ENCODE measurements at places on chromosomes 13 and 19.
A peak's percentile ranks its signal among the peaks of the same experiment; 100 is the strongest.

- peak; percentile 80 for DNase-seq
These were observed 10.7 kb downstream of the PTGIR start for GRCh38 chr19:46614114-46614722.

DNA sequence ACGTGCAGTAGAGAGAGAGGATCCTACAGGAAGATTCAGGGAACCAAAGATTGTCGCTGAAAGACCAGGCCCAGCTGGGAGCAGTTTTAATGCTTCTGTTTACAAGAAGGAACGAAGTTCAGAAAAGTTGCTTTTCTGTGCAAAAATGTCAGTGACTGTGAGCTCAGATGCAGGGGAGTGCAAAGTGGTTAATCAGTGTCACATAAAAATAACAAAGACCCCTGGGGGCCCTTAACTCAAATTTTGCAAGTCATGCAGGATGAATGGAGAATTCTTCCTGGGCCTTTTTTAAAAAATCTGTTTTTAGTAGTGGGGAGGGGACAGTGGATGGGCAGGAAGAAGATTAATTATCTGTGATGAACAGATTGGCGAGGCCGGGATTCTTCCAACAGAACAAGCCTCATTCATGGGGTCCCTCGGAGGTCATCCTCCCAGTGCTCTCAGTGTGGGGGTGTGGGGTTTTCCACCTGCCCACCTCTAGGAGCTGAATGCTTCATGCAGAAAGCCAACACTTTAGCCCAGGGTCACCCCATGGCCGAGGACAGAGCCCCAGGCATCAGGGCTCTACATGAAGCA is 167.2 kb downstream of the UQCRFS1 start:
- no peak for DNase-seq

GRCh38 chr19:6076675-6077463 is 33.4 kb downstream of the RFX2 start:
- peak; percentile 66 for DNase-seq

GRCh38 chr13:28532388-28533124 is 37.6 kb upstream of the FLT1 start:
- DNase-seq = peak; percentile 16

GRCh38 chr19:56321254-56321988 is 6.8 kb upstream of the ZSCAN5A start:
- DNase-seq = no peak

GRCh38 chr19:6343462-6343861 is 10.1 kb upstream of the ACER1 start:
- no peak for DNase-seq

DNA sequence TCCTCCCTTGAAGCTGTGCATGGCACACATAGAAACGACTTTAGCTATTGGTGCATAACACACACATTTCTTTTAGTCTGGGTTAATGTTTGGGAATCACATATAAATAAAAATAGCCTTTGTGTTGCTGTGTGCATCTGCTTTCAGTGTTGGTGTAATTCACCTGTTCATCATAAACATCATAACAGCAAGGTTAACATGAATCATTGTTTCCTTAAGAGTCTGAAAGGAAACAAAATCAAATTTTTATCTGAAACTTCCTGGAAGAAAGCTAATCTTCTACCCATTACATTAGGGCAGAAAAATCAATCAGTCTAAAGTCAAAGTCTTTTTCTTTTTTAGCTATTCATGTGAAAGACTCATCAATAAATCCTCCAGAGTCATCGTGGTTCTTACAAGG is 35.0 kb upstream of the TNFSF11 start:
- DNase-seq = no peak

DNA sequence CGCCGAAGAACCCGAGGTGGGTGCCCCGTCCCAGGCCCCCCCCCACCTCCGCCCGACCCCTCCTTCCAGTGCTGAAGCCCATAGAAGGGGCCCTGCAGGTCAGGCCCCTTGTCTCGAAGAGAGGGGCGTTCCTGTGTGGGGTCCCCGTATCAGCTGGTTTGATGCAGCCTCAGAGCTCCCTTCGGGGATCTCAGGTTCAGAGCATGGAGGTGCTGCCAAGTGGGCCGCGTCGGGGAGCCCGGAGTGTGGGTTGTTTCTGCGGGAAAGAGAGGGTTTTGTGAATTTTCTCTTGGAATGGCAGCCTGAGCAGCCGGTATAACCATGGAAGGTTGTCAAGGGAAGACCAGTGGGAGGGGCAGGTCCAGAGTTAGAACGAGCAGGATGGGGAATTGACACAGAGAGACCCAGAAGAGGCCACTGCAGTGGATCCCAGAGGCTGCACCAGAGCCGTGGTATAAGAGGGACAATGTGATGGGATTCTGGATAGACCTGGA is 384 bp downstream of the TRAPPC2B start:
- DNase-seq = no peak

GRCh38 chr13:72160977-72161376 is 294.0 kb upstream of the DACH1 start:
- DNase-seq = no peak

GRCh38 chr19:4372165-4373012 is 28.0 kb downstream of the SH3GL1 start:
- DNase-seq = no peak

Data from inflammatory macrophage treated with lipopolysaccharide for 4 hours (primary cell).